CD8-positive, alpha-beta T cell (primary cell): ENCODE measurements at places on chromosomes 6 and 20.

GRCh38 chr6:71727632-71728294 lies 158.6 kb upstream of the RIMS1 start:
- DNase-seq: no peak

- no peak for DNase-seq
These were observed 51.2 kb upstream of the LYRM2 start for GRCh38 chr6:89689732-89690131.

- no peak for DNase-seq
These were observed 17.3 kb downstream of the FARS2 start for GRCh38 chr6:5278565-5279120.

DNA sequence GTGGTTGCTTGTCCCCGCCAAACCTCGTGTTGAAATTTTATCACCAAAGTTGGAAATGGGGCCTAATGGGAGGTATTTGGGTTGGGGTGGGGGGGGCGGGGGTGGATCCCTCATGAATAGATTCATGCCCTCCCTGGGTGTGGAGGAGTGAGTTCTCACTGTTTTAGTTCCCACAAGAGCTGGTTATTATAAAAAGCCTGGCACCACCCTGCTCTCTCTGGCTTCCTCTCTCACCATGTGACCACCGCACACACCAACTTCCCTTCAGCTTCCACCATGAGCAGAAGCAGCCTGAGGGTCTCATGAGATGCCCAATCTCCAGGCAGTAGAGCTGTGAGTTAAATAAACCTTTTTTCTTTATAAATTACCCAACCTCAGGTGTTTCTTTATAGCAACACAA lies 111.3 kb downstream of the PRDM1 start:
- DNase-seq: peak; percentile 22

DNA sequence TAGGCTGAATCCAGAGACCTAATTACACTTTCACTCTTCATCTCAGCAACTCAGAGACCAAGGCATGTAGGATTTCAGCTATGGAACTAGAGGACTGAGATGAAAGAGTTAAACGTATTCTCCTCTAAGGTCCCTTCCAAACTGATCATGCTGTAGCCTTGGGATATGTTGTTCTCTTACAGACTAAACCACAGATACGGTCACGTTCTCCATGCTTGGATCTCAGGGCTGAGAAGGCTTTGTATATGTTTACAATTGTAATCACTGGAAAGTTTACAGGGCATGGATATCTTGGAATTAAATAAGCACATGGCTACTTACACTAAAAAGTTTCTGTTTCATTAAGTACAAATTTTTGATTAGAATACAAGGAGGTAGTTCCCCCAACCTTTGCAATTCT lies 50.1 kb downstream of the PKIB start:
- DNase-seq: no peak

DNA sequence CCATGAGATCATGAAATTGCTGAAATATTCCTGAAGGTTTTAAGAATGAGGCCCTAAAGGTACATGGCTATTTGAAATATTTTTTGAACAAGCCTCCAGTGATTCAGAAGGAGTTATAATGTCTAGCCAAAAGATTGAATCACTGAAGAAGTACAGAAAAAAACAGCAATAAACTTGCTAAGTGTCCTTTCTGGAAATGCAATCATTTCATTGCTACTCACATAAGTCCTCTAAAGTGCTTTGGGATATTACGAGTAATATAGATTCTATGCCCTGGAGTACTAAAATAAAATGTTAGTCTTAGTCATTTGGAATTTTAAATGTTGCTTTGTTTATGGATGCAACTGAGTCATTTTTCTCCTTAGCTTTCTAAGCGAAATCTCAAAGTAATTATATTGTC lies 32.7 kb downstream of the CENPW start:
- DNase-seq: no peak

DNA sequence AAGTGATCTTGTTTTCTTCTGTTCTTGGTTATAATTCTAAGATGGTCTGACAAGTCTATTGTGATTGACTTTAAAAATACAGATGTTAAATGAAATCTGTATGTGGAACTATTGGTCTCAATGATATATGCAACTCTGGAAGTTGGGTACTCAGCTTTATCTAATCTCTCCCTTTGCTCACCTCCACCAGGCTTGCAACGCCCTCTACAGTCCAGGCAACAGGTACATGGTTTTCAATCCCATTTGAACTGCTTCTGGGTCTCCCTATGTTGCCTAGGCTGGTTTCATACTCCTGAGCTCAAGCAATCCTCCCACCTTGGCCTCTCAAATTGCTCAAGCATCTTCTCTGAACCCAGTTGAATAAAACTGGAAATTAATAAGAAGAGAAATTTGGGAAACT lies 25.6 kb upstream of the HLA-DQB1 start:
- peak; percentile 65 for DNase-seq

DNA sequence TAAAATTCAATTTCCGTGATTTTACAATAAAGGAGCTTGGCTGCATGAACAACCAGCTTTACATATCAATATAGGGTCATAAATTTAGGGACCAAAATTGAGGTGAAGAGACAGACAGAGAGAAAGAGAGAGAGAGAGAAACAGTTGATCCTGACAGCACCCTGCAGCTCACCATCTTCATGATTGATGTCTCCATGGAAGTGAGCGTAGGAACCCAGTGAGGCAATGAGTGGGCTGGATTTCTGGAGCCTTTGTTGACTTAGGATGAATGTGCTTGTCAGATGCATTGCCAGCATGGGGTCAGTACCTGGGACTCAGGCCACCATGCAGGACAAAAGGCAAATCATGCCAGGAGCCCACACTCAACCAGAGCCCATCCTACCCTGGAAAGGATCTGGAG lies 165.1 kb upstream of the SYNDIG1 start:
- no peak for DNase-seq

DNA sequence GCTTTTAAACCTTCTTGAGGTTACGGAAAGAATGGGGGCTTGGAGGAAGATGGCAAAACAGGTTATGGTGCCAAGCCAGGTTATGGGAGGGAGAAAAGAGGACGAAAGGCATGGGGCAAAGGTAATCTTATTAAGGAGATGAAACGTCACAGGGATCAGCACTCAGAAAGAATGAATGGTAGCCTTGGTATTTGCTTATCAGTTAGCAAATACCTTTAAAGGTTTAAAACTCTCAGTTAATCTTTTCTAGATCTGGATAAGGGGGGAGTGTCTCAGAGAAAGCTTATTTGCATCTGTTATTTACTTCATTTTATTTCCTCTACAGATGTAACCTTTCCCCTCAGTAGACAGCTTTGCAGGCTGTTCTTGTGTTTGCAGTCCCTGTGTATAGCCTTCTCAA lies 55.5 kb upstream of the EEF1E1 start:
- no peak for DNase-seq

DNA sequence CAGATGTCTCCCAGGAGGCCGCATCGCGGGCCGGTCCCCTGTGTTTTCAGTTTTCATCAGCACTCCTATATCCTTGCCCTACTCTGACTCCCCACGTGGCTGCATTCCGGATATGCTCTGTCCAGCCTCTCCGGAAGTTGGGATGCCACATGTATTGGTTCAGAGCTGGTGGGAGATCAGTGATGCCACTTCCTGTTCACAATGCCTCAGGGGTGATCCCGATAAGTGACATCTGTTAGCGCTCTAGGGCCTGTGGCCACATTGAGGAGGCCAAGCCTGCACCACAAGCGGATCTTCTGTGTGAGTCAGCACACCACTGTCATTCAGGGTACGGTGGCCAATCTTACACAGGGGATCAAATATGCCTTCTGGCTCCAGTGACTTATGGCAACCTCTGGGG lies 57.8 kb downstream of the PPP1R3G start:
- no peak for DNase-seq

DNA sequence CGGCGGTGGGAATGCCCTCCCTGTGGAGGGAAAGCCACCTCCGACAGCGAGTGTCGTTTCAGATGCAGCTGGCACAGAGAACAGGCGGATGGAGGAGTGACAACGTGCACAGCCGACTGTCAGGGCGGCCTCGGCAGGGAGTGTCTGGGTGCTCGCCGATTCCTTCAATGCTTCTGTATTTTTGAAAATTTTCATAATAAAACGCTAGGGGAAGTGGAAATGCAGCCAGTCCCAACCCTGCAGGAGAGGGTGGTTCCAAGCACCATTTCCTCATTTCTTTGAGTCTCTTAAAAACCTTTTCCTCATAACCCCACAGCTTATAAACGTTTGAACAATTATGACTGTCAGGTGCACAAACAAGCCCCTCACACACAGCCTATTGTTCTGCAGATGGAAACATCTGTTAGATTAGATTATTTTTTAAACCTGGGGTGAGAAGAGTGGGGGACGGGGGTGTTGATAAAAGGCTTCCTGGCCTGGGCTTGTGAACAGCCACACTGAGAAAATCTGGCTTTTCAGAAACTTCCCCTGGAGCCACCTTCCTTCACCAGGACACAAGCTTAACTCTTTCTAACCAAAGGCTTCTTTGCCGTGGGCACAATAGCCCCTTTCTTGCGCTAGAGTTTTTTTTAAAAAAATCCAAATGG lies 228.9 kb downstream of the ANKRD60 start:
- DNase-seq: no peak

DNA sequence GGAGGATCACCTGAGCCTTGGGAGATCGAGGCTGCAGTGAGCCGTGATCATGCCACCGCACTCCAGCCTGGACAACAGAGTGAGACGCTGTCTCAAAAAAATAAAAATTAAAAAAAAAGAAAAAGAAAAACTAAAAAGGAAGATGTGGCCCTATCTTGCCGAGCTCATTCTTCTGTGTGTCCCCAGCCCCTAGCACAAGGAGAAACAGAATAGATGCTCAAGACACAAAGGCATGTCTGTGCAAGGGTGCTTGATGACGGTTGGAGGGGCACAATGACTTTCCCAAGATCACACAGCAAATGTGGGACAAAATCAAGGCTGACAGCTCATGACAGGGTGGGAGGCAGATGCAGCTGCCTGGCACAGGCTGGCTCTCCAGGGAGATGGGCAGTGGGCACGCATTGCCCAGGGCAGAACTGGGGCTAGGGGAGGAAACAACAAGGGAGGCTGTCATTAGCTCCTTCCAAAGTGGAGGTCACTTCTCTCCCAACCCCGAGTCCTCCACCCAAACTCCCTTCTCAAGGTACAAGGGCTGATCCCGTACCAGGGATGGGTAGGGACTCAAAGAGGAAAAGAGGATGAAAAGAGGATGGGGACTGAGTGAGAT lies 775 bp upstream of the NRSN2 start:
- no peak for DNase-seq
